ENCODE measurements at places on chromosomes 16 and 17. TPM values are rescaled to one million over a fixed set of nuclear protein-coding genes. Genes with fewer than 3 reads are reported as not detected.

TGFB1I1 gene
- polyA plus RNA-seq, result 0.60 TPM

NDUFAB1 gene
- 167 TPM for polyA plus RNA-seq

OR1A1 gene
- not detected for polyA plus RNA-seq

CDC42EP4 gene
- not detected for polyA plus RNA-seq

SPATA32 gene
- 4.6 TPM for polyA plus RNA-seq

Data from naive B cell (primary cell).